ENCODE measurements at places on chromosomes 6 and 20. TPM values are rescaled to one million over a fixed set of nuclear protein-coding genes. Genes with fewer than 3 reads are reported as not detected.

LPA gene
- total RNA-seq: not detected

GRCh38 chr20:38447931-38448675 lies 13.0 kb upstream of the SNHG17 start:
- no peaks in the 10 kb centered on the region for H3K27me3 ChIP-seq
- DNase-seq: no peak
- peak overlapping the region; percentile 74 for H3K4me3 ChIP-seq

TCFL5 gene
- total RNA-seq: 6.2 TPM

DNA sequence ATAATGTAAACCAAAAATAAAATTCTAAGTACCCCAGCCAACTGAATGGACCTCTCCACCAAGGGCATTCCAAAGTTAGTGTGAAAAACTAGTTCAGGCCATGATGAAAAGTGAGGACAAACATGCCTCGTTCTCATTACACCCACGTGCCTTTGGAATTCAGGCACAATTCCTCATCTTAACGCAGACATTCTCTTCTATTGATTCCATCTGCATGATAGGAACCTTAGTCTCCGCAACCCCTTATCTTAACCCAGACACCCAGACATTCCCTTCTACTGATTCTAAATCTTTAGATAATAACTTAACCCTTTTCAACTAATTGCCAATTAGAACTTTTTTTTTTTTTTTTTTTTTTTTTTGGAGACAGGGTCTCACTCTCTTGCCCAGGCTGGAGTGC lies 7.6 kb upstream of the SERPINB6 start:
- DNase-seq: no peak
- peaks cover 9% of the 10 kb centered on the region for H3K4me1 ChIP-seq
- H3K4me3 ChIP-seq: no peak overlapping the region
- H3K27me3 ChIP-seq: peaks cover 37% of the 10 kb centered on the region
- H3K36me3 ChIP-seq: no peaks in the 10 kb centered on the region
- no peak overlapping the region for H3K27ac ChIP-seq

- H3K4me1 ChIP-seq: peaks cover 46% of the 10 kb centered on the region
- H3K27me3 ChIP-seq: peaks cover 2% of the 10 kb centered on the region
- peak overlapping the region; percentile 76 for H3K4me3 ChIP-seq
- peak overlapping the region; percentile 97 for H3K27ac ChIP-seq
These were observed 27.5 kb upstream of the ZBTB22 start for GRCh38 chr6:33344701-33345697.

RING1 gene
- 29.7 TPM for total RNA-seq

- peak overlapping the region; percentile 92 for H3K27ac ChIP-seq
- H3K4me1 ChIP-seq: peaks cover 58% of the 10 kb centered on the region
- peak; percentile 32 for DNase-seq
- peaks cover 3% of the 10 kb centered on the region for H3K27me3 ChIP-seq
- H3K36me3 ChIP-seq: peaks cover 39% of the 10 kb centered on the region
These were observed 987 bp downstream of the TMEM181 start for GRCh38 chr6:158560836-158561320.

SLPI gene
- total RNA-seq: 0.40 TPM

RAB32 gene
- not detected for total RNA-seq

DNA sequence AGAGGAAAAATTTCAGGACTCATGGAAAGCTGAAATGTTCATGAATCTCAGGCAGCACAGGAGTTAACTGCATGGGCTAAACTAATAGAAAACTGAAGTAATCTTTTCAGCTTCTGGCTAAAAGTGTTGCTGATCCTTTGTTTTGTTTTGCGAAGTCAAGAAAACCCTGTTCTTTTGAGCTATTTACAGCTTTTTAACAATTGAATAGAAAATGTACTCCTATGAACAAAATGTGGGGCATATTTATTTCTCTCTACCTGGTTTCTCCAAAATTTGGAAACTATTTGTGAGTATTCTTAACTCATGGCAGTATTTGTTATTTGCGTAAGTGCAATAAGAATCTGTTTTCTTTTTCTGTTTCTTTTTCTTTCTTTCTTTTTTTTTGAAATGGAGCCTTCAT lies 818.8 kb upstream of the CITED2 start:
- no peak overlapping the region for H3K4me3 ChIP-seq
- H3K27me3 ChIP-seq: no peaks in the 10 kb centered on the region
- H3K4me1 ChIP-seq: no peaks in the 10 kb centered on the region
- no peak overlapping the region for H3K27ac ChIP-seq
- DNase-seq: no peak

All from activated CD4-positive, alpha-beta memory T cell treated with anti-CD3 and anti-CD28 coated beads, Interleukin-2, amount 10 ng/mL, durations not matched to agents 7 days and 5 days (primary cell).